ENCODE measurements at places on chromosomes 5 and 9. TPM values are rescaled to one million over a fixed set of nuclear protein-coding genes. Genes with fewer than 3 reads are reported as not detected.

The CKMT2 gene
- 2.5 TPM for total RNA-seq

The LECT2 gene
- not detected for total RNA-seq

The CCDC192 gene
- 0.70 TPM for total RNA-seq

The CD274 gene
- total RNA-seq, result 0.15 TPM

The BTNL3 gene
- not detected for total RNA-seq

The BAAT gene
- total RNA-seq, result not detected

The PCDHGA6 gene
- 3.3 TPM for total RNA-seq

The TMEM215 gene
- total RNA-seq, result 0.31 TPM

The AK8 gene
- total RNA-seq, result 2.1 TPM

- DNase-seq, result peak; percentile 90
These were observed 26.3 kb downstream of the PTGES start for GRCh38 chr9:129726322-129727160.

DNA sequence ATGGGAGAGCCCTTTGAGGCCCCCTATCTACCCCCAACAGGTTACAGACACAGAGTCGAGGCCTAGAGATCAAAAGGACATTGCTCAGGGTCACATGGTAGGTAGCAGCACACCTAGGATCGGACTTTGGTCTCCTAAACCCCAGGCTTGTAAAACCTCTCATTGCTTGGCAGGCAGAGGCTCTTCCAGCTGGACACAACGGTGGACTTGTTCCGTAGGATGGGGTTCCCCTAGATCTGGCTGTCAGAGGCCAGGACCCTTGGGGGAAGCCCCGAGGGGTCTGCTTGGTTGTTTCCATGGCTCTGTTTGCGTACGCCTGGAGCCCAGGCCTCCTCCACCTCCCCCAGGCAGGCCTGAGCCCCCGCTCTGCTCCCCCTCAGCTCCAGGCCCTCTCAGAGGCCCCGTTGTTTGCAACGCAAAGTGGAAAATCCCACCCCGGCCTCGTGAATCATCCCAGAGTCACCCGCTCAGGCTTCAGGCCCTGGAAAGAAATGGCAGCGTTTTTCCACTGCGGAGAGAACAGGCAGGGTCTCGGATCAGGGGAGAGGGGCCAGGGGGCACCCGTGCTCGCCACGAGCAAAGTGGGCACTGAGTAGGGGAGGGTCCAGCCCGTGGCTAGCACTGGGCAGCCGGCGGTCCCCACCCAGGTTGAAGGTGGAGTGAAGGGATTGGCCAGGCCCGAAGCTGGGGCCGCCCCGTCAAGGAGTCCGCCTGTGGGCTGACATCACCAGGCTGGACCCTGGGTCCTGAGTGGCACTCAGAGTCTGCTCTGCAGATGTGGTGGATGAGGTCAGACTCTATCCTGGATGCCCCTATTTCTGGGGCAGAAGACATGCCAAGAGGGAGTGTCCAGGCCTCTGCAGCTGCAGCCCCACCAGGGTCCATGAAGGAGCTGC, 19.8 kb downstream of the COL27A1 start:
- DNase-seq, result no peak

- DNase-seq, result peak; percentile 65
These were observed 478 bp downstream of the TEX10 start for GRCh38 chr9:100352201-100352726.

GRCh38 chr5:154516475-154516874, 38.4 kb upstream of the HAND1 start:
- no peak for DNase-seq

- DNase-seq, result no peak
These were observed 21.6 kb upstream of the TMEM245 start for GRCh38 chr9:109141375-109141774.

- DNase-seq, result no peak
These were observed 58.3 kb upstream of the CPEB4 start for GRCh38 chr5:173829826-173830225.

DNA sequence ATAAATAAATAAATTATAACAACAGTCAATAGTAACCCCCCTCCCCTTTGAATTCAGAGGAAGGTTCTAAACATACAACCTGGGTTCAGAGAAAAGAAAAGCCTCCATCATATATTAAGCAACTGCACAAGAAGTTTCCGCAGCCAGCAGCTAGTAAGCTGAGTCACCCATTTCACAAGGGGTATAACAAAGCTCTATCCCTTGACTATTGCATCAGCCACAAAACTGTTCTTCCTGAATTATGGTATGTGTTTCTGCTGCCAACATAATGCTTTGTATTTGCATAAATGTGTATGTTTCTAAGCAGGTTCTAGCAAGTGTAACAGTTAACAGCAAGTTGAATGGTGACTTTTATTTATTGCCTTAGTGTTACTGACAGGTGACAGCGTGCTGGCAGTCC, 6.8 kb upstream of the CEP120 start:
- DNase-seq, result no peak

DNA sequence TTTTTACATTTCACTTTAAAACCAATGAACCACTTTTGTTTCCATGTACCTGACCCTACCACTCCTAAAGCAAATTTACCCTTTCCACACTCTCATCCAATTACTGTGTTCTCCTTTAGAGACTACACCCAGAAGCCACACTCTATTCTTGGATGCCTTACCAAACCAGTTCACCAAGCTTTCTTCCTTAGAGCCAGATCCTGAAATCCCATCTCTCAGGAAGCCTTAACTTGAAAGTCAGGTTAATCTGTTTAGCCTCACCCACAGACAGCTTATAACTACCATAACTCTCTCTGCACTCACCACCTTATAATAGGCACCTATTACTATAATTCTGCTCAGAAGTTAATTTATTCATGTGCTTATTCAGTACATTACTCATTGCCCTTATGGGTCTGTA, 4.3 kb downstream of the CSNK1A1 start:
- no peak for DNase-seq

GRCh38 chr9:683509-684021, 157.9 kb upstream of the DMRT1 start:
- no peak for DNase-seq

DNA sequence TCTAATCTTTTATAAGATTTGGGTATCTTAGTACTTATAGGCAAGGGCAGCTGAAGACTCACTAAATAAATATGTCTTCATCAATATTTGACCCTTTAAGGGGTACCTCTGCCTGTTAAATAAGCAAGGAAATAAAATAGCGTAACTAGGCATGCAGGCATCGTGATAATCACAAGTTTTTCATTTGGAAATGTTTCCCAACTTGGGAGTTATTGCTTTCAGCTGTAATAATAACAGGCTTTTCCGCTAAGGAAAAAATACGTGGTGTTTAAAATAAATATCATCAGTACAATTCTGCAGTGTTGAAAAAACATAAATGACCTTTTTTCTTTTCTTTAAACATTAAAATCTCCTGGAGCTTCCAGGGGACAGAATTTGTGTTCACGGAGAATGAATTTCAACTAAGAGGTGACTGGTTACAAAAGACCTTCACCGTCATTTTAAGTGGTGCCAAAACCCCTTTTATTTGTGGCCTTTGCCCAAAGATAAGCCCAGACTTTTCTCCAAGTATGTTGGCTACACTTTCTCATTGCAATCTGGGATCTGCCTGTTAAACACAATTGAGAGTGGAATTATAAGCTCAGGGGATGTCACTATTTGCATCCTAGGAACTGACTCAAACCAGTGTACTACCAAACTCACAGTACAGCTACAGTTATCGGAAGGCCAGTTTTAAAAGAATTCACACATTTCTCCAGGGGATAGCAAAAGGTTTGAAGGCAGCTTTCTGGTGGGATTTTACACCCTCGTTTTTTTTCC, 218.6 kb downstream of the FBXL7 start:
- DNase-seq, result no peak

- no peak for DNase-seq
These were observed 290.6 kb upstream of the PANK3 start for GRCh38 chr5:168869615-168870227.

GRCh38 chr5:144142139-144142823, 28.2 kb downstream of the YIPF5 start:
- no peak for DNase-seq

GRCh38 chr5:72353046-72353445, 32.9 kb downstream of the PTCD2 start:
- no peak for DNase-seq

DNA sequence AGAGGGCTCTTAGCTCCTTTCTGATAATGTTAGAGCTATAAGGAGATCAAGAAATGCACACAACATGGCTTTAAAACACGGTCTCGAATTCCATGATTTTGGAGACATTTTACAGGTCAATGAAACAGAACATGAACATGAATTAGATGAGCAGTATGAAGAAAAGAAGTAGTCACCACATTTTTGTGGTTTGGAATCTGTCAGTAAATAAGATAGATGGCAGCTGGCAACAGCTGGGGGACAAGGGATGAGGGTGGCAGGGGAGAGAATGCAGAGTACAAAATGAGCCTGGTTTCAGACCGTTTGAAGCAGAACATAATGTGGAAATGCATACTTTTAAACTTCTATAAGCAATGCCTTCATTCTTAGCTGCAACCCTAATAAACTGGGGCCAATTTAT, 107.1 kb downstream of the OXCT1 start:
- DNase-seq, result no peak

GRCh38 chr9:80890124-80890523, 799.2 kb downstream of the TLE1 start:
- DNase-seq, result no peak

DNA sequence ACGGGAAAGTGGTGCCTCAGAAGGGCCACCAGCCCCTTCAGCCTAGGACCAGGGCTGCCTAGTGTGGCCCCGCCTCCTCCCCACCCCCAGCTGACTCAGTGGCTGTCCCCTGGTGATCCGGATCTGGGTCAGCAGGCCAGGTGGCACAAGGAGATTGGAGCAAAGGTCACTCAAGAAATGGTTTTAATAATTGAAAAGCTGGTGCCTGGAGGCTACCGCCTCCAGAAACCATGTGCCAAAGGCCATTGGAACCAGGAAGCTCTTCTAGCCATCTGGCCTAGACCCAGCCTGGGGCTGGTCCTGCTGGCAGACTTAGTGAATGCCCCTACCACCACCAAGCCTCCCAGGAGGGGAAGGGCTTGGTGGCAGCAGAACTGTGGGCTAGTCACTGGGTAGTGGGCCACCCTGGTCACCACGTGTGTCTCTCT, 1.5 kb downstream of the ST6GALNAC4 start:
- no peak for DNase-seq

- DNase-seq, result no peak
These were observed 20.2 kb downstream of the TEK start for GRCh38 chr9:27129221-27129620.
